Amniotic epithelial cell (primary cell): ENCODE measurements at places on chromosomes 11 and 22.
A peak's percentile ranks its signal among the peaks of the same experiment; 100 is the strongest.

DNA sequence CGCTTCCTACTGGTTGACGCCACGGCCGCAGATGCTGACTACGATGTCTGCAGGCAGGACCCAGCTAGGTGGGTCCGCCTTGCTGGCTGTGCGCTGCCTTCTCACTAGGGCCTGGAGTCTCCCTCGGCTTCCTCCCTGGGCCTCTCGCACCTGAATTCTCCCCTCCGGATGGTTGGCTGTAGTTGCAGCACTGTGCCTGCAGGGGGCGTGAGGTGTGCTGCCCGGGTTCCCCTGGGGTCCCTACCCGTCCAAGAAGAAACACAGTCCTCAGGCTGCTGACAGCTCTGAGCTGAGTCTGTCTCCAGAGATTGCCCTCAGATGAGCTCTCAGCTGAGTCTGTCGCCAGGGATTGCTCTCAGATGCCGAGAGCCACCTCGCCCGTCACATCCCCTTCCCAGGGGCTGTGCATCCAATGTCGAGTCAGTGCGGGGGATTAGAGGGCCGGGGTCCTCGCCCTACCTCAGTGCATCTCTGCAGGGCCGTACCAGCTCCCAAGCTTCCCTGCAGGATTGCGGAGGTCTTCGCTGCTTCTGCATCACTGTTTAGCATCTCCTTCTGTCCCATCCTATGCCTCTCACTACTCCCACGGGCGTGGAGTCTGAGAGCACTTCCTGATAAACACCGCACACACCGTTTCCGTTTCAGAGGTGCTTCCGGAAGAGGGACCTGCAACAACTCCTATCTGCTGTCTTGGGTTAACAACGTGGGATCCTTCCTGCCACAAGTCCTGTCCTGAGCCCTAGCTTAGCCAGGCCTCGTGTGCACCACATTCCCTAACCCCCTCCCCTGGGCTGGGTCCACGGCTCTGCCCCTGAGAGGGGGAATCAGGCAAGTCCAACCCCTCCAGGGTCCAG is 196.9 kb downstream of the CSNK2A3 start:
- no peak for DNase-seq

DNA sequence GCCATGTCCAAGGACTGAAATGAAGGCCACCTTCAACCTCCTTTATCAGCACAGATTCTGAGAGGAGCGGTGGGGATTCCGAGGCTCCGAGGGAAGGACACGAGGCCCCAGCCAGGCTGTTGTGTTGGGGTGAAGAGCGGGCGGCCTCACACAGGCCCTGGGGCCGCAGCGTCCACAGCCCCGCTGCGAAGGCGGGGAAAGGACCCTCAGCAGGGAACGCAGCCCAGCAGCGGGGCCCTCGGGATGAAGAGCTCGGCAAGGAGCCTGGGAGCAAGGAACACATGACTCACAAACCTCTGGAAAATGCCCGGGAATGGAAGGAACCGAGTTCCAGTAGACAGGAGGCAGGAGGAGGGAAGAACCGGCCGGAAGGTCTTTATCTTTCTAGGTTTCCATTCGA is 227.2 kb downstream of the BRD1 start:
- no peak for DNase-seq

GRCh38 chr11:72218251-72218745 is 1.7 kb downstream of the FOLR2 start:
- DNase-seq = no peak

DNA sequence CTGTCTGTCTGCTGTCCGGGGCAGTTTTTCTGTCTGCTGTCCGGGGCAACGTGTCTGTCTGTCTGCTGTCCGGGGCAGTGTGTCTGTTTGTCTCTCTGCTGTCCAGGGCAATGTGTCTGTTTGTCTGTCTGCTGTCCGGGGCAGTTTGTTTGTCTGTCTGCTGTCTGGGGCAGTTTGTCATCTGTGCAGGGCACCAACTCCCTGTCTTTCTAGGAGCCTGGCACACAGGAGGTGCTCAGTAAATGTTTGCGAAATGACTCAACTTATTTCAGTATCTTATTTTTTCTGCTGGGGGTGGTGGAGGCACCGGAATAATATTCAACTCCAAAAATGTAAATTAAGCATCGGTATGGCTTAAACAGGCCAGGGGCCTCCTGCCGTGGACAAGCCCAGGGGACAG is 12.0 kb upstream of the TTLL12 start:
- DNase-seq = no peak

GRCh38 chr22:30680991-30681770 is 13.5 kb upstream of the OSBP2 start:
- peak; percentile 80 for DNase-seq

- peak; percentile 11 for DNase-seq
Observed at GRCh38 chr11:36817336-36817965, 219.4 kb upstream of the RAG2 start.

DNA sequence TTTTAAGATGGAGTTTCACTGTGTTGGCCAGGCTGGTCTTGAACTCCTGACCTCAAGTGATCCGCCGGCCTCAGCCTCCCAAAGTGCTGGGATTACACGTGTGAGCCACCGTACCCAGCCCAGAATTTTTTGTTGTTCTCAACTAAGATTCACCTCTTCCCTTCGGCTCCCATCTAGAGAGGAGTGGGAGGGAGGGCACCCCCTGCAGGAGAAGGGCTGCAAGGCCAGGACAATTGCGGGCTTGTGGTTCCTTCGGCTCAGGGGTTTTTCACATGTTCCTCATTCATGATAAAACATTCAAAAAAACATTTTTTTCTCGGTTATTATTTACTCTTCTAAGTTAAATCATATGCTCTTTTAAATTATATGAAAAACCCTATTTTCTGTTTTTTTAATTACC is 201.1 kb upstream of the LRRC4C start:
- DNase-seq = no peak

DNA sequence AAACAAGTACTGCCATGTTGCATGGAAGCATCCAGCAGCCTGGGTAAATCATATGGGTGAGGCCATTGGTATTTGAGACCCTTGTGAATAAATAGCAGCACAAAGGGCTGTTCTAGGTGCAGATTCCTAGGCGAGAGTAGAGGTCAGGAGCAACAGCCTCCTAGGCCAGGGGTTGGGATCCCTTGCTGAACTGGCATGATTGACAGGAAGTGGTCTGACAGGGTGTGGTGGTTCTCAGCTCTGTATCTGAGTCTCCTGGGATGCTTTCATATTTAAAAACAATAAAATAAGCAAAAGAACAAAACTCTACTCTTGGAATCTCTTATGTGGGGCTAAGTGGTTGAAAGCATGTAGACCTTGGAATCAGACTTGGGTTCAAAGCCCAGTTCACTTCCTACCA is 35.8 kb downstream of the INSC start:
- DNase-seq = no peak

- DNase-seq = no peak
Observed at GRCh38 chr22:47113853-47114415, 351.5 kb downstream of the TBC1D22A start.

- DNase-seq = no peak
Observed at GRCh38 chr11:72661486-72661885, 12.7 kb downstream of the PDE2A start.

- peak; percentile 30 for DNase-seq
Observed at GRCh38 chr11:14418801-14419417, 59.9 kb upstream of the RRAS2 start.

- peak; percentile 56 for DNase-seq
Observed at GRCh38 chr22:24703101-24703500, 71.4 kb downstream of the PIWIL3 start.

DNA sequence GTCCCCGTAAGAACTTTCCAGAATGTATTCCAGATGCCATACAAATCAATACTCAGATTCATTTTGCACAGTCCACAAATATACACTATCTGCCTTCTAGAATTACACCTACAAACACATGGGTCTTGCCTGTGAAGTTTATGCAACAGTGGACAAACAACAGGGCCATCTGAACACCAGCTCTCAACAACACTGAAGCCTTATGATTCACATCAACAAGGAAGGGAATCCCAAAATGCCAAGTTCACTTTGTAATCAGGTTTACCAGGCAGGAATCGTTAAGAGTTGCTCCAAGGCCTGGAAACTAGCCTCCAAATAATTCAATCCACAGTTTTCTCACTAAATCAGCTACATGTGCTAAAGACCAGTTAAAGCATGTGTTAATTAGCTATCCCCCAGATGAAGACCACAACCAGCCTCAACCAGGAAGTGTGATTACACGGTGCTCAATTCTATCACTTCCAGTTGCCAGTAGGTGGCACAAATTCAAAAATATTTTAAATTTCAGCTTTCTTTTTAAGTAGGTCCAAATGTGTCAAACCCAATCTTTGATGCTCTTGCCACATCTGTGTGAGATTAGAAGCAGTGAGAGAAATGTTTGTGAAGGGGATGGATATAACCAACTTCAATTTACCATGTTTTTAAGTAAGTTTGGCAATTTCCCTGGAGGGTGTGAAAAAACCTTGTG is 139.1 kb upstream of the BDNF start:
- DNase-seq = peak; percentile 52

- no peak for DNase-seq
Observed at GRCh38 chr11:2742611-2743426, 43.0 kb upstream of the KCNQ1OT1 start.
